Stimulated activated CD4-positive, alpha-beta T cell treated with anti-CD3 and anti-CD28 coated beads, Interleukin-1b, Interleukin-23, amount 100 ng/mL, for 1 hour (primary cell): ENCODE measurements at places on chromosomes 2 and 18.

DNA sequence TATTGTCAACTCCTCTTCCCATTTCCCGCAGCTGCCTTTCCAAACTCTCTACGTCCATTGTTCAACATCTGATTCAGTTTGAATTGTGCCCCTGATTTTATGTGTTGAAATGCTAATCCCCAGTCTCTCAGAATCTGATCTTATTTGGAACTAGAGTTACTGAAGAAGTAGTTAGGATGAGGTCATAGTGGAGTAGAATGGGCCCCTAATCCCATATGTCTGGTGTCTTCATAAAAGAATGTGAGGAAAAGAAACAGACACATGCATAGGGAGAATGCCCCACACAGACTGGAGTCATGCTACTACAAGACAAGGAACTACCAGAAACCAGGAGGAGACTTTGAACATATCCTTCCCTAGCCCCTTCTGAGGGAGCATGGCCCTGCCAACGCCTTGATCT lies 99.2 kb downstream of the LRP1B start:
- DNase-seq: no peak

DNA sequence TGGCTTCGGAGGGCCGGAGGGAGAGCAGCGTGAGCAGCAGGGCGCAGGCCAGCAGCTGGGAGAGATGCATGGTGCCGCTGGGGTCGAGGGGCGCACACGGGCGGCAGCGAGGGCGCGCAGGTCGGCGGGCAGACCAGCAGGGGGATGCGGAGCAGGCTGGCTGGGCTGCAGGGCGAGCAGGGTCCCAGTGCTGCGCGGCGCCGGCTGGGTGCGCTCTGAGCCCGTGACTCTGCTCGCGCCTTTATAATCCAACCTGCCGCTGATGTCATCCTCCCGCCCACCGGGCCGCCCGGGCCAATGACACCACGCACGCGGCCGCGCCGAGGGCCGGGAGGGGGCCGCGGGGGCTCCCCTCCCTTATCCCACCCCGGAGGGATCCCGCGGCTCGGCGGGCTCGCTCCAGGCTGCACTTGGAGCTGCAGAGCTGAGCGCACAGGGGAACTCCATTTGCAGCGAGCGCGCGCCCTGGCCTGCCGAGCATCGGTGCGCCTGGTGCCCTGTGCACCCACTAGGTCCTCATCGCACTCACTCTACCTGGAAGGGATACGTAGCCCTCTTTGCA lies at the start of gene NPPC:
TSS of gene NPPC (minus strand) at position 217 of the 562 bp plus-strand sequence. CDS start at position 70, 147 bp downstream.
- DNase-seq: no peak

- no peak for DNase-seq
These were observed 327.1 kb downstream of the NCKAP5 start for GRCh38 chr2:133241224-133241571.

- DNase-seq: no peak
These were observed 192.0 kb downstream of the SLC8A1 start for GRCh38 chr2:40259900-40260299.

DNA sequence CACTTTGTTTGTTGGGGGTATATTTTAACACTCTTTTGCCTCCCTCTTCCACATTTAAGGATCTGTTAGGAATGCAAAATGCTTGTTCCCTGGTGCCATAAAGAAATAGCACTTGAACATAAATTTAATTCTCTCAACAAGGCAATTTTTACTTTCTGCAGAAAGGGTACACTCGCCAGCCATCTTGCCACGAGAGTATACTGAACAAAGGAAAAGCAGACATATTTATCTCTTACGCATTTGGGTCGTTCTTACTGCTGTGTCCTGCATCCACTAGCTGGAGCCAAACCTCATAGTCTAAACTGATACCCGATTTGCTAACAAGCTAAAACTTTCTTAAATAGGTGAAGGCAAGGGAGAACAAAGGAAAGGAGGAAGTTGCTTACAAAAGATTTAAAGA lies 129.5 kb downstream of the B3GNT2 start:
- DNase-seq: no peak

GRCh38 chr2:233974530-233975071 lies 57.4 kb downstream of the TRPM8 start:
- no peak for DNase-seq

DNA sequence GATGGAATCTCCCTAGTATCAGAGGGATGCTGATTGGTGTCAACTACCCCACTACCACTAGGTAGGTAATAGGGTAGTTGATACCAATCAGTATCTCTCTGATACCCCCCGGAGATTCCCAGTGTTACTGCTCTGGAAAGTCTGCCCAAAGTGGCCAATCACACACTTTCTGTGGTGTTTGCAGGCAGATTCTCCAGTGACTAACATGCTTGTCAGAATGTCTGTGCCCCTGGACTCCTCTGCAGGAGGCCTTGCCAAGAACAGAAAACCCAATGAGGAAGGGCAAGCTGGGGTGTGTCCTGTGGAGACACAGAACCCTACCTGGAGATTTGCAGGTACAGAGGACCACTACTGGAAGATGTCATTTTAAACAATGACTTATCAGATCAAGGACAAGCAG lies 135.1 kb downstream of the RIT2 start:
- DNase-seq: no peak

DNA sequence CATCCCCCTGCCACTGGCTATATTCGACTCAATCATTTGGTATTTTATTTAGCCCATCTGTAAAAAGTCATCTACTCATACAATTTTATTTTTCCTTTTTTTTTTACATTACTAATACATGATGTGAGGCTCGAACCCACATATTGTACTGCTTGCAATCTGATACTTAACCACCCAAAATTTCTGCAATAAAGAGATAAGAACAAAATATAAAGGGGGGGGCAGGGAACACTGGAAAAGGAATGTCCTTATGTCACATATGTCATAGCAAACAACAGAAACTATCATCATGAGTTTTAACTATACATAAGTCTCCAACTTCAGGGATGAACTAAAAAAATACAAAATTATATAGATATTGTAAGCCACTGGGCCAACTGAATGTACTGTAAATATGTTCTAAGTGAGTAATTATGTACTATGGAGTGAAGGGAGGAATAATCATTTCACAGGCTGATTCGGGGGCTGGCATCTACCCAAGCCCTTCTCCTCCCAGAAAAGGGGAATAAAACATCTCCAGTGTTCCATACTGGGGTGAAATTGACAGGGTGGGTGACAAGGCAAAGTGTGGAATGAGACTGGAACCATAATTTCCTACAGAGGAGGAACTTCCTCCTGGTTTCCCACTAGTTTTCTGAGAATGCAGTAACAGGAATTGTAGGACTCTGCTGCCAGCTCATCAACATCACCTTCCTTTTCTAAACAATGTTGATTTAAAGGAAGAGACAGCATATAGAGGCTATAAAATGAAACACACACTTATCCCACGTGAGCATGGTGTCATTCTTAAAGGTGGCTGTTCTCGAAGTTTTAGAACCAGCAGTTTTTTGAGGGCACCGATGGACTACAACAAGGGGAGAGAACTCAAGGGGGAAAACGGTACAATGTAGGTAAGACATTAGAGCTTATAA lies 79.5 kb downstream of the FARSB start:
- no peak for DNase-seq

DNA sequence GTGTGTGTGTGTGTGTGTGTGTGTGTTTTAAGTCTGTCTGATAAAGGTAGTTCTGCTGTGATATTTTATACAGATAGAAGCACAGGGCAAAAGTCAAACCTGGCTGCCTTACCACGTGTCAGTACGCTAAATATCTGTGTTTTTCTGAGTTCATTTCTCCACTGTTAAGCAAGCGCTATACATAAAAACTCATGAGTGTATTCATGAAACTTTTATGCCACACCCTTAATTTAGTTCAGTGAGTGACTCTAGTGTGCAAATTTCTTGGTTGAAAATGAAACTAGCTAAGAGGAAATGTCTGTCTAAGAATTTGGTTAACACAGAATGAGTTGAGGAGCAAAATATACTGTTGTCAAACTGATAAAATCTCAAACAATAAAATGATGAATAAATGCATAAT lies 11.2 kb downstream of the CASP10 start:
- DNase-seq: no peak

DNA sequence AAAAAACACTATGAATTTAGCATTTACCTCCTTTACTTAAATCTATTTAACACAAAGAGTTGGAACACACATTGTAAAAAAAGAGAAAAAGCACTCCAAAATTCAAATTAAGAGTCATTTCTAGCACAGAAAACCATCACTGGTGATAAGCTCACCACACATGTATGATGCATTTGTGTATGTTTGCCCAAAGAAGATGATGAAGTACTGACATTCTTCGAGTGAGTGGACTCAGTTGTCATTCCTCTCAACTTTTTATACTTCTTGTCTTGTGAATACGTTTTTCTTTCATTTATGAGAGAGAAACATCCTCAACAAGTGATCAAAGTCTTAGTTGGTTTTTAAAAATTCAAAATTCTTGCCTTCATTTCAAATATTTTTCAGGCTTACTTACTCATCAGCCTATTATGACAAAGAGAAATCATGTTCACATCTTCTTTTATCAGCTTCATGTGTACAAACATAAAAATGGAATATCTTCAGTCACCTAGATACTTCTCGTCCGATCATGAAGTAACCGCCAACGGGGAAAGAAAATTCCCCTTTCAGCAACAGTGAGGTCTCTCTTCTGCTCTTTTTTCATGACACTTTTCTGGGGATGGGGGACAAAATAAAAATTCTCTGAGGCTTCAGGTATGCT lies 1.5 kb downstream of the DSEL start:
- no peak for DNase-seq

DNA sequence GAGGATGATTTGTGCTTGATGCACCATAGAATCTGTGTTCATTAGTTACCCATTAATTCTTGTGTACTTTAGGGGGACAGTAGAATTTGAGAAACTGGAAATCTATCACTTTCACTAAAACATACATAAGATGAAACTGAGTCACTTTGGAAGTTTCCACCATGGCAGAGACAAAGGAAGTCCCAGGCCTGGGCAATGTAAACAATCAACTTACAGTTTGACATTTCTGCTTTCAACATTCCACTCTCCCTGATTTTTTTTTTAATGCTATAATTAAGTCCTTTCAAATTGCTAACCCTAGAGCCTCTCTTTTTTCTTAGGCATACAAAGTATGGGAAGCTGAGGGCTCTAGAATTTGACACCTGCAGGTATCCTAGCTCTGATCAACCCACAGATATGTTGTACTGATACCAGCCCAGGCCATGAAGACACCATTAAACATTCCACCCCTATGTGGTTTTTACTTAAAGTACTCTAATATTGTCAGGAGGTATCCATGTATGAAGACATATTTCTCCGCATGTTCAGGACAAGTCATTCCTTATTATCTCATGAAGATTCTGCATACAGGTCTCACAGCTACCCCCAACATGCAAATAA lies 88.5 kb upstream of the GLS start:
- DNase-seq: no peak

DNA sequence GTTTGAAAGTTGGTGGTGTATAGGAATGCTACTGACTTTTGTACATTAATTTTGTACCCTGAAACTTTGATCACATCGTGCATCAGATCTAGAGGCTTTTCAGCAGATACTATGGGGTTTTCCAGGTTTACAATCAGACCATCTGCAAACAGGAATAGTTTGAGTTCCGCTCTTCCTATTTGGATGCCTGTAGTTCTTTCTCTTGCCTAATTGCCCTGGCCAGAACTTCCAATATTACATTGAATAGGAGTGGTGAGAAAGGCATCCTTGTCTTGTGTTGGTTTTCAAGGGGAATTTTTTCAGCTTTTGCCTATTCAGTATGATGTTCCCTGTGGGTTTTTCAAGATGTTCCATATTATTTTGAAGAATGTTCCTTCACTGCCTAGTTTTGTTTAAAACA lies 633.5 kb downstream of the KCNJ3 start:
- no peak for DNase-seq

DNA sequence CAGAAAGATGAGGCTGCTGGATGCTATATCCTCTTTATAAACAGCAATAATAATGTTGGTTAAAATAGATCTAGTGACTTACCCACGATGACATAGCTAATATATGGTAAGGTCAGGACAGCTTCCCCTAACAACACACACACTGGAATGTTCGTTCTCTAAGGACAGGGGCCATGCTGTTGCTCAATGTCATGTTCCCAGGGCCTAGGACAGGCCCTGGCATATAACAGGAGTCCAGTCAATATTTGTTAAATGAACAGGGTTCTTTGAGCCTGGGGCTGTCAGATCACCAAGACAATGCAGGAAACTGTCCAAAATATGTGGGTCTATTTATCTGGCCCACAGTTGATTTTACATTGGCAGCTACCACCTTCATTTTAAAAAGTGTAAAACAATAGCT lies 207.1 kb upstream of the MEX3C start:
- DNase-seq: no peak

GRCh38 chr2:98884658-98885057 lies 51.4 kb downstream of the CRACDL start:
- DNase-seq: no peak

DNA sequence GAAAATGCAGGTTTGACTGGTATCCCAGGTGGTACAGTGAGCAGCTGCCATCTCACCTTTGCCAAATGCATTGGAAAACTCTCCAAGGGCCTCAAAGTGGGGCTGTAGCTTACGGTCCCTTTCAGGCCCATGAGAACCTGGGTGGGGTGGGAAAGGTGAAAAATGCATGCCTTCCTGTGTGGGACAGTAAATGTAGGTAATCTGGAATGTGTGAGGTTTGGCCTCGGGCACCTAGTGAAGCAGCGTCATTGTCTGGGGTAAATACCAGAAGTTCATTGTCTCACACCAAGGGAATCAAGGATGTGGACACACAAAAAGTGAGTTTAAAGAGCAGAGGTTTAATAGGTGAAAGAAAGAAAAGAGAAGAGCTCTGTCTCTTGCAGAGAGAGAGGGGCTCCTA lies 36.6 kb downstream of the TIMM21 start:
- no peak for DNase-seq

DNA sequence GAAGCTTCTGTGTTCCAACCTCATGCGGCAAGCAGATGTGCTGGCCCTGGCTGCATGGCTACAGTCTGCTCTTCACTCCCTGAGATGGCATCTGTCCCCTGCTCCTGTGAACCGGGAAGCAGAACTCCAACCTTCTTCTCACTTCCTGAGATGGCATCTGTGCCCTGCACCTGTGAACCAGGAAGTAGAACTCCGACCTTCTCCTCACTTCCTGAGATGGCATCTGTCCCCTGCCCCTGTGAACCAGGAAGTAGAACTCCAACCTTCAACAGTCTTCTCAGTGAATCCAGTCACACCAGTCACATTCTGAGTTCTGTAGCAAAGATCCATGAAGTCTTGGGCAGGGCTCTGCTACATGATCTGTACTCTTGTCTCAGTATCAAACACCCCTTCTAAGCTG lies 887.2 kb upstream of the KLHL29 start:
- no peak for DNase-seq

DNA sequence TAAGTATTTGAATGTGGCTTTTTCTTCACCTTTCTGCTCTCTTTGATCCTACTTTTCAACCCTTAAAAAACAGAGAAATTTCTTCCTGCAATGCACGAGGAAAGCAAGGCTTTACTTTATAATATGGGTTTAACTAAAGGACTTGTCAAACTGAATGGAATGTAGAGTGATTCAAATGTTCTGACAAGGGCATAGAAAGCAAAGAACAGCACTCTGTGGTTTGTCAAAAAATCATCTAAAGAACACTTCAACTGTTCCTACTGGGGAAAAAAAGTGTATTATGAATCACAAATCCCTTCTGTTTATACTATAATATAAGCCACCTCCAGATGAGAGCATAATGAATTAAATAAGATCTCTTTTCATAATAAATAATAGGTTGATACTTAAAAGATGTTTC lies 45.0 kb upstream of the RIT2 start:
- no peak for DNase-seq

- DNase-seq: no peak
These were observed 74.2 kb downstream of the DOCK10 start for GRCh38 chr2:224968051-224968450.
